ENCODE measurements at places on chromosomes 2 and 18.

GRCh38 chr2:18701981-18702380 is 112.6 kb upstream of the NT5C1B start:
- DNase-seq, result no peak

DNA sequence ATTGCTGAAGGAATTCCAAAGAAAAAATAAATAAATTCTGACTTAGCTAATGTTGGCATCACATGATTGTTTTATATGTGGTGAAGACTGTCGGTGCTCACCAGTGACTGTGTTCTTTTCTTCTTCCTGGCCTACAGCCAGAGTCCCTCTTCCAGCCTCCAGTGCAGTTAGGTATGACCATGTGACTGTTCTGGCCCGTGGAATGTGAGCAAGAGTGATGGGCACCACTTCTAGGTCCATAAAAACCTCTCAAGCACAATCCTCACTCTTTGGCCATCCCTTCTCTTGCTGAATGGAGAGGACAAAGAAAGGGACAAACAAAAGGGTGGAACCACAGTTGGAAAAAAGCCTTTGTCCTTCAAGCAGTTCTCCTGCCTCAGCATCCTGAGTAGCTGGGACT is 39.0 kb upstream of the BMPR2 start:
- DNase-seq, result no peak

DNA sequence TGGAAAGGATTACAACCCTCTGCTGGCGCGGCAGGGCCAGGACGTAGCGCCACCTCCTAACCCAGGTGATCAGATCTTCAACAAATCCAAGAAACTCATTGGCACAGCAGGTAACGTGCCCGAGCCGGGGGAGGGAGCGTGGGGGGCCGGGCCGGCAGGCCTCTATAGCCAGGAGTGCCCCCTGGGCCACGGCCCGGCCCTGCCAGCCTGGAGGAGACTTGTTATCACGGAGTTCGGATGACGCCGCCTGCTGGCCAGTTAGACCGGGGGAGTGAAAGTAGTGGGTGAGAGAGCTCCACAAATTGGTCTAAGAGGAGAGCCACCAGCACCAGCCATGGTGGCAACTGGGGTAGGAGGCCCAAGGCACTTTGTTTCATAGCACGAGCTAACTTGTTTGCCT is 8.6 kb upstream of the TMEM214 start:
- DNase-seq, result no peak

DNA sequence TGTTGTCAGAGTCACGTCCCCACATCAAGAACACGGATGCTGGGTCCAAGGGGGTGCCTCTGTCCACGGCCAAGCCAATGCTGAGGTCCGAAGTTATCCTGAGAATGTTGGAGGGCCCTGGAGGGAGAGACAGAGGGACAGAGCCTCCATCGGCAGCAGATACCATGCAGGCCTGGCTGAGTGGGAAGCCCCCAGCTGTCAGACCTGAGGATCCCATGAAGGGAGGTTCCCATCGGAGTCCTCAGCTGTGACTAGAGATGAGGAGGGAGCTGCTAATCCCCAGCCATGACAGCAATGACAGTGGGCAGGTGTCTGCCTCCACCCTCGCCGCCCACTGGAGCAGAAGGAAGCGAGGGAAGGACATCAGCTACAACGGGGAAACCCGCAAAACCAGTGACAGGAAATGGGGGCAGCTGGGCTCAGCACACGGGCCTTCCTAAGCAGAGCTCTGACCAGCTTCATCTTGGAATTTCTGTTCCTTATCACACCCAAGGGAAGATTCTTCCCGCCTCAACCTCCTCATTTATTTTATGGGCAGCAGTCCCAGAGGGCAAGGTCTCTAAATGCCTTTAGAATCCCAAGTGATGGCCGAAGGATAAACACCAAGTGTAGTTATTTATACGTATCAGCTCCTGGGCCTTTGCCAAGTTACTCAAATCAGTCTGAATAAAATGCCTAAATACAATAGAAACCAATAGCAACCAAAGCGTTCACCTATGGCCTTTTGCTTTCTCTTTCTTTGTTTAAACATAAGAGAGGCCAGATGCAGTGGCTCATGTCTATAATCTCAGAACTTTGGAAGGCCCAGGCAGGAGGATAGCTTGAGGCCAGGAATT is 32.2 kb downstream of the FAM178B start:
- DNase-seq, result peak; percentile 15

DNA sequence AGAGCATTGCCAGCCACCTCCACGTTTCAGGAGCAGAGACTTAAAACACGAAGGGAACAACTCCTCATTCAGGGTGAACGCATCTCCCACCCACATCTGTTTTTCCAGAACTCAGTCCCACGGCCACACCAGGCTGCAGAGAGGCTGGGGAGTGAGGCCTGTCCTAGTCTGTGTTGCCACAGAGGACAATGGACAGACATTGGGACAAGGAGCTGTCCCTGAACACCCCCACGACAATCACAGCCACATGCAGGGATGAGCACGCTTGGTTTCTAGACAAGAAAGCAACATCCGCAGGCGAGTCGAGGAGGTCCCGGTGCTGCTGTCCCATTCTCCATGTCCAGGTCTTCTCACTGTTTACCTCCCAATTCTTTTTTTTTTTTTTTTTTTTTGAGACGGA is 167.4 kb downstream of the EIPR1 start:
- no peak for DNase-seq

DNA sequence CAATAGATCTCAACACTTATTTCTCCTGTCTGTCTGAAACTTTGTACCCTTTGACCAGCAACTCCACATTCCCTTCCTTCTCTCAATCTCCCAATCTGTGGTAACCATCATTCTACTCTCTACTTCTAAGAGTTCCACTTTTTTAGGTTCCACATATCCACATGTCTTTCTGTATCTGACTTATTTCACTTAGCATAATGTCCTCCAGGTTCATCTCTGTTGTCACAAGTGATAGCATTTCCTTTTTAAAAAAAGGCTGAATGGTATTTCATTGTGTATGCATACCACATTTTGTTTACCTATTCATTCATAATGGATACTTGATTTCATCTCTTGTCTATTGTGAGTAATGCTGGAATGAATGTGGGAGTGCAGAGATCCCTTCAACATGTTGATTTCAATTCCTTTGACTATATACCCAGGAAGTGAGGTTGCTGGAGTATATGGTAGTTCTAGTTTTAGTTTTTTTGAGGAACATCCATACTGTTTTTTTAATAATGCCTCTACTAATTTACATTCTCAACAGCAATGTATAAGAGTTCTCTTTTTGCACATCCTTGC is 18.8 kb upstream of the MMADHC start:
- DNase-seq, result no peak

All from stimulated activated CD4-positive, alpha-beta T cell treated with anti-CD3 and anti-CD28 coated beads, Interleukin-15, amount 100 ng/mL, for 24 hours (primary cell).